Parietal lobe (tissue), 2 donors: ENCODE measurements at places on chromosomes 6 and 20. TPM values are rescaled to one million over a fixed set of nuclear protein-coding genes. Genes with fewer than 3 reads are reported as not detected.

DDO gene
- not detected for total RNA-seq

CRYBG1 gene
- total RNA-seq, result 0.31 TPM

TFAP2A gene
- not detected for total RNA-seq

BTNL2 gene
- not detected for total RNA-seq

PGBD1 gene
- 20.7 TPM for total RNA-seq

TOP1 gene
- total RNA-seq, result 32.9 TPM

POM121L2 gene
- total RNA-seq, result not detected

ZBTB46 gene
- 20.3 TPM for total RNA-seq

MCCD1 gene
- total RNA-seq, result not detected

POLR1C gene
- total RNA-seq, result 29.4 TPM

IYD gene
- not detected for total RNA-seq

VGLL2 gene
- not detected for total RNA-seq

NOTCH4 gene
- 8.8 TPM for total RNA-seq

WFDC10A gene
- total RNA-seq, result not detected

TFAP2B gene
- total RNA-seq, result not detected

SCRT2 gene
- total RNA-seq, result 6.3 TPM

RIPOR3 gene
- 2.2 TPM for total RNA-seq

GINS1 gene
- total RNA-seq, result 6.9 TPM

VPS52 gene
- 47.6 TPM for total RNA-seq

MMP24 gene
- 82.6 TPM for total RNA-seq

MAN1A1 gene
- 13.8 TPM for total RNA-seq

TTBK1 gene
- 26.3 TPM for total RNA-seq

CRISP2 gene
- 0.31 TPM for total RNA-seq

DNAH8 gene
- total RNA-seq, result under 0.01 TPM

CENPQ gene
- total RNA-seq, result 5.0 TPM

CLVS2 gene
- 70.1 TPM for total RNA-seq

EFCAB8 gene
- not detected for total RNA-seq
